Transverse colon (tissue), 4 donors: ENCODE measurements at places on chromosomes 16 and 17. TPM values are rescaled to one million over a fixed set of nuclear protein-coding genes. Genes with fewer than 3 reads are reported as not detected.
A peak's percentile ranks its signal among the peaks of the same experiment; 100 is the strongest.

- no peak for DNase-seq
Observed at GRCh38 chr16:22210854-22211253, 4.8 kb downstream of the EEF2K start.

- no peak for DNase-seq
Observed at GRCh38 chr17:72063262-72063661, 57.6 kb upstream of the SOX9 start.

DNA sequence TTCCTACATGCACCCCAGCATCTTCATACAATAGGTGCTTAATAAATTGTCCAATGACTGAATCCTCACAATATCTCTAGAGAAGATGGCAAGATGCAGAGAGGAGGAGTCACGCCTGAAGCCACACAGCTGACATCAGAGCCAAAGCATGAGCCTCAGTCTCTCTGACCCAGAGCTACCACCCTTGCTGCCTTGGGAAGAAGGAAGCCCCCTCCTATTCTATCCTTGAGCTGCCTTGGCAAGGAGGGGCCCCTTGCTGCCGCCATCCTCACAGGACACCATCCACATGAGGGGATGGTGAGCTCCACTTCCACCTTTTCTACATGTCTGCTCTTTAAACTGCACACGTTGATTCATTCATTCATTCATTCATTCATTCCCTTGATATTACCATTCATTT lies 37.0 kb upstream of the C16orf78 start:
- no peak for DNase-seq

DNA sequence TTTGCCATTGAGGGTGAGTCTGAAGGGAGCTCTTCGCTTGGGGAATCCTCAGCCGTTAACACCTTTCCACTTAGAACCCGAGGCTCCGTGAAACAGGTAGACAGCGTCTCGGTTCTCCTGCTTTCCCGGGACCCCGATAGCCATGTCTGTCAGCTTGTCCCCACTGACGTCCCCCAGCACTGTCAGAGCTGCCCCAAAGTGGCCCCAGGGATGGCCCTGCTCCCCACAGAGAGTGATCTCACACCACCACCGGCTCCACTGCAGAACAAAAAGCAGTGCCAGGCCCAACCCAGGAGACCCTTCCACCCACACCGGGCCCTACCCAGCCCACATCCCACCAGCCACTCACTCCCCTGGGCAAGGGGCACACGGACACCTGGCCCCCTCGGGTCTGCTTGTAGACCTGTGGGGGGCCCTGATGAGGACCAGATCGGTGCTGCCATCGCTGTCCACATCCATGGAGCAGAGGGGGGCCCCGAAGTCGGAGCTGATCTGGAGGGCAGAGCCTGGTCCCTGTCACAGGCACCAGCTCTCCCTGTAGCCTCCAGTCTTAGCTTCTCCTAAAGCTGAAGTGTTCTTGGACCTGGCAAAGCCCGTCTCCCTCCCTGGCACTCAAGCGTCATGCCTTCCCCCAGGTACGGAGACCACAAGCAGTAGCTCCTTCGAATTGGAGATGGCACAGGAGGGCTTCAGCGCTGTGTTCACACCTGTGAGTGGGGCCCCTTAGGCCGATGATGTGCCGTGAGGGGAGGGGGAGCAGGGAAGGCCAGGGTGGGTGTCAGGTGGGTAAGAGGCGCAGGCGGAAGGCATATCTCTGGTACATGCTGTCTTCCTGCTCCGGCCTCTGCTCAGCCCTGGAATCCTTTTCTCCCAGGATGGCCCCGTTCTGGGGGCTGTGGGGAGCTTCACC lies 6.5 kb downstream of the ITGAX start:
- DNase-seq: no peak

DNA sequence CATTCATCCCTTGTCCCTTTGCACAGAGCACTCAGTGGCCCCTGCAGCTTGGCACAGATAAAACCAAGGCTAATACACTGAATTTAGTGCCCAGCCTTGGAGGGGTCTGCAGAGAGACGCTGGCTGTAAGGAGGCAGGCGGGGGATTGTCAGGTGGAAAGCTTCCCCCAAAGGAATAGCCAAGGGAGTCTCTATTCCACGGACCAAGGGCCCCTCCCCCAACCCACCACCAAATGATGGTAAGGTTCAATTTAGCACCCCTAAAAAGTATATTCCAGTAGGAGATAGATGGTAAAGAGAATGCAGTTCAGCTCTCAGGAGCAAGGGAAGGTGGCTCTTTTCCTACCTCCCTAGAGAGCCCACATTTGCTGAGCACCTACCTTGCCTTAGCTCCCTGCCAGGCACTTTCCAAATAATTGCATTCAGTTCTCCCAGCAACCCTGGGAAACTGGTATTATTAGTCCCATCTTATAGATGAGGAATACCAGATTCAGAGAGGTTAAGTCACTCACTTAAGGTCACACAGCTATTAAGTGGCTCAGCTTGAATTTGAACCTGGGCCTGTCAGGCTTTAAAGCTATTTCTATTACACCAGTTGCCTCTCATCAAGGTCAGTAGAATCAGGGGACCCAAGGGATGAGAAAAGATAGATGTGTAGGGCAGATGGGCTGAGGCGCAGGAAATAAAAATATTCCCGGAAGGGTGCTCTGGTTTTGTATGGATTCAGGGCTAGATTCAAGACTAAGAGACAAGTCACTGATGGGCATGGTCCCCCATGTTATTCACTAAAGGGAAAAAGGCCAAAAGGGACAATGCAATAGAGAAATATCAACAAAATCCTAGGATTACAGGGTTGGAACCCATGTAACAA lies 20.0 kb upstream of the ZFHX3 start:
- DNase-seq: no peak

- no peak for DNase-seq
Observed at GRCh38 chr16:15513156-15513555, 78.8 kb downstream of the BMERB1 start.

DNA sequence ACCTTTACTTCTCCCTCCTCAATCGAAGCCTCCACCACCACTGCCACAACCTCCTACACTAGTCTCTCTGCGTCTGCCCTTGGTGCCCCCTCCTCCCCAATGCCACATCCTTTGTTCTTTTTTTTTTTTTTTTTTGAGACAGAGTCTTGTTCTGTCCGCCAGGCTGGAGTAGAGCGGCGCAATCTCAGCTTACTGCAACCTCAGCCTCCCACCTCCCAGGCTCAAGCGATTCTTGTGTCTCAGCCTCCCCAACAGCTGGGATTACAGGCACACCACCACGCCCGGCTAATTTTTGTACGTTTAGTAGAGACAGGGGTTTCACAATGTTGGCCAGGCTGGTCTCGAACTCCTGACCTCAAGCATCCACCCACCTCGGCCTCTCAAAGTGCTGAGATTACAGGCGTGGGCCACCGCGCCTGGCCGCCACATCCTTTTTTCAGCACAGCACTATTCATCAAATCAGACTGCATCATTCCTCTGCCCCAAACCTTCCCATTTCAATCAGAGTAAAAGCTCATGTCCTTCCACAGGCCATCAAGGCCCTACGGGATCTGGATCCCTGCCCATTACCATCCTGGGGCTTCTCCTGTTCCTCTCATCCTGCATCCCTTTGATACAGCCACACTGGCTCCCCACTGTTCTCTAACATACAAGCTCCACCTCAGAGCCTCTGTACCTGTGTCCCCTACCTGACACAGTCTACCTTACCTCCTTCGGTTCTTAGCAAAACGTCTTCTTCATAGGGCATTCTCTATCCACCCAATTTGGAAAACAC lies 2.0 kb downstream of the KLHL11 start:
- no peak for DNase-seq

GRCh38 chr16:58733248-58733670 lies 857 bp downstream of the GOT2 start:
- peak; percentile 10 for DNase-seq

EXOC3L1 gene
- 3.0 TPM for total RNA-seq

PRSS33 gene
- not detected for total RNA-seq

OR1D5 gene
- not detected for total RNA-seq

TBC1D3I gene
- 0.27 TPM for total RNA-seq

SLC16A13 gene
- total RNA-seq: not detected

BAIAP3 gene
- 7.3 TPM for total RNA-seq
